T-helper 9 cell (primary cell): ENCODE measurements at places on chromosomes 4 and X.

- DNase-seq = peak; percentile 18
These were observed 533 bp downstream of the IL15 start for GRCh38 chr4:141636771-141637460.

DNA sequence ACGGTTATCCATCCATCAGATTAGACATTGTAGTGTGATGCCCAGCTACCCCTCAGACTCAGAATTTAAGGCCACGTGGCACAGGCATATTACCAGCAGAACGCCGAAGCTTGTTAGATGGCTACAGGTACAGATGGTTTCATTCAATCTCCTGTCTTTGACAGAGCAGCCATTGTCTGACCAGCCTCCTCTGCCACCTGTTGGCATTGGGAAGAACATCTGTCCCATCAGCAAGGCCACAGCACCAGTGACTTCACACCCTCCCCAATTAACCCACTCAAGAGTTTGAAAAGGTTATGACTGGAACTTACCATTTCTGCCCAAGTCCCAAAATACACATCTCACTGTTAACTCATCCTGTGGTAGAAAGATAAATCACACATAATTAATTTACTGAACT, 22.0 kb upstream of the PHKA2 start:
- DNase-seq = no peak

- DNase-seq = no peak
These were observed 24.4 kb downstream of the TLR6 start for GRCh38 chr4:38832206-38832605.

- DNase-seq = no peak
These were observed 180.4 kb upstream of the FAT1 start for GRCh38 chr4:186904101-186904500.

DNA sequence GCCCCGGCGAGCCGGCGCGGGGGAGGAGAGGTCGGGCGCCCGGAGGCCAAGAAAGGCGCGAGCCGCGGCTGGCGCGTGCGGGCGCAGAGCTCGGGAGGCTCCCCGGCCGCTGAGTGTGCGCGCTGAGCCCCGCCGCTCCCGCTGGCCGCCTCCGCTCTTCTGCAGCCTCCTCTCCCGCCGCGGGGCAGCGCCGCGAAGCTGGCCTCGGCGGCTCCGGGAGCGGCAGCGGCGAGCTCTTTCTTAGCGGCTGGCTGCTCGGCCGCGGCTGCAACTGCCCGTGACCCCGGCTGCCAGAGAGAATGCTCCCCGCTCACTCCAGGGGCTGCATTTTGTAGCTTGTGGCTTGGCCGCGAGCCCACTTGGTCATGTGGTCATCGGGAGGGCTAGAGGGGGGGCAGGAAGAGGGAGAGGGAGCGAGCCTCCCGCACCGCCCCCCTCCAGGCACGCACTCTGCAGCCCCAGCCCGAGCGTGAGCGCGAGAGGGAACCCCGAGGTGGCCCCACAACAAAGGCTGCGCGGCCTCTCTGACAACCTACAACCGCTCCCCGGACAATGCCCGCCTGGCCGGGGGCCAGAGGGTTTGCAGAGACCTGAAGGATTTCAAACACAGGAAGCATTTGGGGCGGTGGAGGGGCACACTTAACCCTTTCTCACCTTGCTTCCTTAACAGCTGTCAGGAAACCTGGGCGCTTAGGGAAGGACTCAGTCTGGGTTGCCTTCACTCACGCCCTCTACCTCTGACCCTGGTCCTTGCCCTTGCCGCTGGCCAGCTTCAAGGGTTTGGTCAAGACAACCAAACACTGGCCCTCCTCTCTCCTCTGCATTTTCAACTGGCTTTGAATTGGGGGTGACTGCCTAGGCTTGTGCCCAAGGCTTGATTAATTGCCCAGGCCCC, at the start of gene APLN:
Gene APLN, minus strand, starts transcription at position 305 of the 895 bp plus-strand sequence. CDS start 326 bp downstream, outside the sequence.
- DNase-seq = no peak

DNA sequence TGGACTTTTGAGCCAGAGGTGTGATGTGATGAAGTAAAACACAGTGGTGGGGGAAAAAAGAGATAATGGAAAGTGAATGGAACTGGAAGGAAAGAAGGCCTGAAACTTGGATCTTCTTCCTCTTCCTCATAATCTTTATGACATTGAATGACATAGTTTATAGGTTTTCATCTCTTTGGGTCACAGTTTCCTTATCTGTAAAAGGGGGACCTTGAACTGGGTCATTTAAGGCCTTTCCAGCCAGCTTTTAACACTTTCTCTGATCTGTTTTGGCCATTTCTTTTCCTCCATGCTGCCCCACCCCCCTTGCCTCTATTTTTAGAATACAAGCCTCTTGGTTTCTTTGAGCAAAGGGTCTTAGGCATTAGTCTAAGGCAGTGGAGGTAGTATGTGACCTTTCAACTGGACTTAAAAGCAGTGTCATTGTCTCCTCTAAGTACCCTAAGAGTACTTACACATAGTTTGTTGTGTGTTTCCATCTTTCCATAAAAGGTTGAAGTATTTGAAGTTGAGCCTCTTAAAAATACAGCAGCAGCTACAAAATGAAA, 7.8 kb downstream of the CPEB2 start:
- DNase-seq = no peak

- DNase-seq = no peak
These were observed 6.7 kb downstream of the SLC7A11 start for GRCh38 chr4:138235419-138235952.

DNA sequence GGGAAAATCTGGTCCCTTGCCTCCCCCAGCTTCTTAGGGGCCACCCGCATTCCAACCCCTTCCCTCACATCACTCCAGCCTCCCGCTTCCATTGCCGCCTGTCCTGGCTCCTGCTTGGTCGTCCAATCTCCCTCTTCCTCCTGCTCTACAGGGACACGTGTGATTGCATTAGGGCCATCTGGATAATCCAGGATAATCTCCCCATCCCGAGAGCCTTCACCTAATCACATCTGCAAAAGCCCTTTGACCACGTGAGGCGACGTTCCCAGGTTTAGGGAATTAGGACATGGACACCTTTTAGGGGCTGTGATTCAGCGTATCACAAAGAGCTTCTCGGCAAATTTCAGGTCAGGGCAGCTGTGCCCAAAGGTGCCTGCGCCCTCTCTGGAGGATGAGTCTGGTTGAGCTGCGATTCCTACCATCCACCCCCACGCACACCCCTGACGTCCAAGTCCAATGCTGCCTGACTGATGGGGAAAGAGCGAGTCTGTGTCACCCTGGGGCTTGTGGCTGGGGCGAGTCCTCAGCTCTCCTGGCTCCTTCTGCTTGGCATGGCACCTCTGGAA, 104.6 kb downstream of the PSAPL1 start:
- DNase-seq = no peak

GRCh38 chr4:11732155-11732554, 303.5 kb upstream of the HS3ST1 start:
- no peak for DNase-seq

GRCh38 chr4:148215202-148215601, 227.0 kb downstream of the NR3C2 start:
- DNase-seq = no peak

- DNase-seq = no peak
These were observed 52.6 kb downstream of the HTT start for GRCh38 chr4:3127112-3127511.

- DNase-seq = peak; percentile 1
These were observed 601 bp downstream of the INPP4B start for GRCh38 chr4:142845293-142846107.

DNA sequence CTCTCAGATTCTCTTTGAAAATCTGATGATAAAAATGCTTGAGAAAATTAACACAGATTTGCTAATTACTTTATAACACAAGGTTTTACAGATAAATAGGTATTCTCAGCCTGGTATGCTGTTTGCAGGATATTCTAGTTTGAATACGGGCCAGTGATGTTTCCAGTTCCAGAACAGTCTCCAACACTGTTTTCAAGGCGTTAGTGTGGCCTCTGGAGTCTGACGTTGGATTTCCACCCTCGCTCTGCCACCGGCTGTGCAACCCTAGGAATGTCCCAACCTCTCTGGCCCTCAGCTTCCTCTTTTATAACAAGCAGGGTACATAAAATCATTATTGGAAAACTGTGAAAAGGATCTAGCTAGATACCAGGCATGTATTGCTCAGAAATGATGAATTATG, 23.8 kb upstream of the CYP4V2 start:
- DNase-seq = no peak

GRCh38 chrX:45083314-45083713, 117.4 kb downstream of the DIPK2B start:
- DNase-seq = no peak

DNA sequence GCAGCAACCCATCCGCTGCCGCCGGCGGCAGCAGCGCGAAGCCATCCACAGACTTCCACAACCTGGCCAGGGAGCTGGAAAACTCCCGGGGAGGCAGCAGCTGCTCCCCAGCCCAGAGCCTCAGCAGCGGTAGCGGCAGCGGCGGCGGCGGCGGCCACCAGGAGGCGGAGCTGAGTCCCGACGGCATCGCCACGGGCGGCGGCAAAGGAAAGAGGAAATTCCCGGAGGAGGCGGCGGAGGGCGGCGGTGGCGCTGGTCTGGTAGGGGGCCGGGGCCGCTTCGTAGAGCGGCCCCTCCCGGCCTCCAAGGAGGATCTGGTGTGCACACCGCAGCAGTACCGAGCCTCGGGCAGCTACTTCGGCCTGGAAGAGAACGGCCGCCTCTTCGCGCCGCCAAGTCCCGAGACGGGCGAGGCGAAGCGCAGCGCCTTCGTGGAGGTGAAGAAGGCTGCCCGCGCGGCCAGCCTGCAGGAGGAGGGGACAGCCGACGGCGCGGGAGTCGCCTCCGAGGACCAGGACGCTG, 4.9 kb downstream of the PRDM8 start:
- DNase-seq = peak; percentile 79

DNA sequence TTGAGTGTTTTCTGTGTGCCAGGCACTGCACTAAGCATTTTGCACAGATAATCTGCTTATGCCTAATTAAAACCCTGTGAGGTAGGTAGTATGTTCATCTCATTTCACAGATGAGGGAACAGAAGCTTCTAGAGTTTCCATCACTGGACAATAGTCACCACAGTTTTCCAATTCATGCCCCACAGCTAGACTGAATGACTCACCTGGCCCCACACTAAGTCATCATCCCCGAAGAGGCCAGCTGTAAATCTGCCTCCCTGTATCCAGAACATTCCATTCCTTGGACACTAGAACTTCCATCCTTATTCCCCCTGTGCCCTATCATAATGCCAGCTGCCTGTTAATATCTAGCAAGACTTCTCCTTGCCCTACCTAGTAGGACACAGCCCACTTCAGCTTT, 40.9 kb upstream of the NYX start:
- DNase-seq = no peak

DNA sequence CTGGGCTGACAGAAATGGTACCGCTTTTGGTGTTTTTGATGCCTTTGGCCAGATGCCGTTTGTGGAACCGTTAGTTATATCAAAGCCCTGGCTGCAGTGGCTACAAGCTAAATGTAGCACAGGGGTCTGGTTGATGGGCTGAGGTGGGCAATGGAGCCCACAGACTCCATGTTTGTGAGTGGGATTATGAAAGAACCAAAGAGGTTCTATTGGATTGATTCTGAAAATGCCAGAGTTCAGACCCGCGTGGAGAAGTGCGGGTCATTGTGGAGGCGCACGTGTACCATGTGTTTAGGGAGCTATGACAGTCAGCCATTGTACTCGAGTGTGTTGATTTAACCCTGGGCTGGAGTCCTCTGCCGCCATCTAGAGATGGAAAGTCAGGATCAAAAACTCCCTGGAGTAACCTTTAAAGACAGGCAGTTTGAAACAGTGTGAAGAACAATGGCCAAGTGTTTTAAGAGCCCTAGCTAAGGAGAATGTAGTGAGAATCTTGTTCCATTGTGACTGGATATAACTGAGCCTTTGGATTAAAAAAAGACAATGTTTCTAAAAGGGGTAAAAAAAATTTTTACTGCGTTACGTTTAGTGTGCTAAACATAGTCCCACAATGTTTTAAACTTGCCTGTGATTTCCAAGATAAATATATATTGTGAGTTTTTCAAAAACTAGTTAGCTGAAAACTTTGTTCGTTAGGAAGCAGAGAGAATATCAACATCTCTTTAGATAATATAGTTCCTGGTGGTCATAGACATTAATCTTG, 12.7 kb downstream of the ART3 start:
- no peak for DNase-seq

DNA sequence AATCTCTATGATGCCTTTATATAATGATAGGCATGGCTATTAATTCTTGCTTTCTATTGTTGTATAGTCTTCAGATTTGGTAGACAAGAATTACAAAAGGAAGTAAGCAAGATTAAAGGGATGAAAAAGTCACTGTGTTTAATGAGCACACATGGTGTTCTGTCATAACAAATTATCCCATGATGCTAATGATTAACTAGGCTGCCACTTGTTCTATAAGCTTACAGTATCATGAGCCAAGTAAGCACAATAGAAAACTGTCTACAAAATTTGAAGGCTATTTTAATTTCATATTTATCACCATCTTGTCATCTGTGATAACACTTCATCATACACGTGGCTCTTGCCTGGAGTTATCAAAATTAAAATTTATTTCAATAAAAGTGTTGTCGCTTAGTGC, 466.7 kb downstream of the GASK1B start:
- no peak for DNase-seq

DNA sequence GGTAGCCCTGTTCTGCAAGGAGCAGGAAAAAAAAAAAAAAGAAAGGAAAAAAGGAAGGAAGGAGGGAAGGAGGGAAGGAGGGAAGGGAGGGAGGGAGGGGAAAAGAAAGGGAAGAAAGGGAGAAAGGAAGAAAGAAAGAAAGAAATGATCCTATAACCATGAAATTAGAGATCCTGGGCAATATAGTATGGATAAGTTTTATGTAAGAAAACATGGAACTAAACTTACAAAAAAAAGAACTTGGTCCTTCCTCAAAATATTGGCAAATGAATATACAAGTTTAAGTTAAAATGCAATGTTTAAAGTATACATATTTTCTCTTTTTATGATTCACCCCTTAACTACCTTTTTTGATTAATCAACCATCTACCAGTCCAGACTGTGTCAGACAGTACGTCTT, 18.9 kb downstream of the BBS7 start:
- no peak for DNase-seq

DNA sequence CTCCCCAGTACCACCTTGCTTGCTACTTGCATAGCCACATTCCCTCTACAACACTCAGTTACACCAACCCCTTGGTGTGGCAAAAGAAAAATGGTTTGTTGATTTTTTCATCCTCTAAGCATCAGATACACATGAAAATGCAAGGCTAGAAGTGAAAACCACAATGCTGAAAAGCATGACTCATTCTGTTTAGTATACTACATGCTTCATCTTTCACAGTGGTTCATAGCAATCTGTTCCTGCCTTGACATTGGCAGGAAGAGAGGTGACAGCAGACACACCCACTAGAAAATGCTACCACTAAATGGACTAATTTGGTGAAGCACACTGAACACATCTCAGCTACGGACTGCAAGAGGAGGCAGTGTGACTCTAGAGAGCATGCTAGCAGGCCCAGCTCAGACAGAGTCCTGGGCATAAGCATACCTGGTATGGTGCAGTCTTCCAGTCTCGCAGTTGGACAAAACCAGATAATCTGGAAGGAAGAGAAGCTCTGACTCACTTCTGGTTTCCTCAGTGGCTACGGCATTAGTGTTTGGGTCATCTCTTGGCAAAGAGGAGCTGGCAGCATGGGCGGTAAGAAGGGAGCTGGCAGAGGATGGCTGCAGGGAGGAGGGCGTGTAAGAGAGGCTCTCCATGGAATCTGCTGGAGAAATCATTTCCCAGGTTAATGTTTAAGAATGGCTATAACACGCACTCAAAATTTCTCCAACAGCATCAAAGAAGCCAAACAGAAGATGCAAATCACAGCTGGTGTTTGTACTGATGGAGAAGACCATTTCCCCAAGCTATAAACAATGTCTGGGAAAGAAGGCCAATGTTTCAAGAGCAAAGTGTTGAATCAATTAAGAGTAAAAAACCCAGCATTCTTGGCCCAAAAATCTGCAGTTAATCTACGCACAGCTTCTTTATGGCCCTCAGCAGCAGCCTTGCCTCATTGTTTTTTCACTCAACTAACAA, 37.8 kb downstream of the GAB3 start:
- DNase-seq = peak; percentile 10

- DNase-seq = no peak
These were observed 84.4 kb downstream of the SCFD2 start for GRCh38 chr4:53281438-53281837.
